ENCODE measurements at places on chromosomes 4 and X.

GRCh38 chr4:173414456-173414855, 15.5 kb upstream of the SCRG1 start:
- DNase-seq, result no peak

GRCh38 chr4:112423591-112423990, 92.4 kb downstream of the NEUROG2 start:
- DNase-seq, result no peak

DNA sequence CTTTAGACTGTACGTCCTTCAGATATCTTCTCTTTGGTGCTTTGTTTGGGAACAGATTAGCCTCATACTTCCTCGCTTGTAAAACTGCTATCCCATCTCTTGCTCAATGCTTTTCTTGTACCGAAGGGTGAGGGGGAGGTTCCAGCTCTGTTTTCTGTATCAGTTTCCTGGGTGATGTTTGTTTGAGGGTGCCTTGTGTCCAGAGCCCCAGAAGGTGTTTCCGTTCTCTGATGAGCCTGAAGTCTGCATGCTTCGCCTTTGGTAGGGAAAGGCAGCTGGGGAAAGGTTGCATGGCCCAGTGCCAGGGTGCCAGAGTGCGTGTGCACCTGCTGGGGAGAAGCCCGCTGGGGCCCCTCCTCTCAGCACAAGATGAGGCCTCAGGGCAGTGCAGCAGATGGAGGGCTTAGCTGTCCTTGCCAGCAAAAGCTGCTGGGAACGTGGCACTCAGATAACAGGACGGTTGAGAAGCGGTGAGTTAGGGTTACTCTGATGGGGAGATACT, 73.7 kb downstream of the TBL1X start:
- no peak for DNase-seq

DNA sequence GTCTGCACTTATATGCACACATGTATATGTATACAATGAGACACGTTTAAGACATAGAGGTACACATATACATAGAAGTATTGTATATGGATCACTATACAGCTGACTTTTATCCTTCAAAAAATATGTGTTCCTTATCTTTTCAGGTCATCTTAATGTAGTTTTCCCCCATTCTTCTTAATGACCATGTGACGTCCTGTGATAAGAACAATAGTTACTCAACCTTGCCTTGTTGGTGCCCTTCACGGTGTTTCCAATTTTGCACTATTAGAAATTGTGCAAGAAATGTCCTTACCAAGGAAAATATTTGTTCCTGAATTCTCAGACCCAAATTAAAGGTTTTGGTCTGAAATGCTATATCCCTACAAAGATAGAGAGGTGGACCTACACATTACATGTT, 1.0 kb upstream of the PPBP start:
- no peak for DNase-seq

DNA sequence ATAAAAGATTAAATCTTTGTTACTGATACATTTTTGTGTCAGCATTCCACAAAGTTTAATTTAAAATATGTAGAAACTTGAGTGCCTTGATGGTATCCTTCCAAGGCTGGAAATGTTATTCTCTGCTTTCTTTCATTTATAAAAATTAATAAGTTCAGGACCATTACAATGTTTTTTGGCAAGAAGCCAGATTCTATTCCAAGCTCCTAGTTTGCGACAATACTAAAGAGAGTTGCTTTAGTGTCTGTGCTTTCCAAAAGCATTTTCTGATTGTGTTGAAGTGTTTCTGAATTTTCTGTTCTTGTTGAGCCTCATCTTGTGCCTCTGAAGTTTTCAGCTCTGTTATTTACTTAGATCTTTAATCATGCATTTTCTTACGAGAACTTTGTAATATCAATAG, 516.2 kb downstream of the KCTD8 start:
- DNase-seq, result no peak

GRCh38 chr4:148239494-148239985, 202.7 kb downstream of the NR3C2 start:
- DNase-seq, result no peak

GRCh38 chr4:38230121-38230801, 270.1 kb downstream of the PTTG2 start:
- no peak for DNase-seq

GRCh38 chrX:35625714-35626113, 172.4 kb upstream of the MAGEB16 start:
- no peak for DNase-seq

GRCh38 chr4:17094876-17095210, 196.4 kb upstream of the LDB2 start:
- DNase-seq, result no peak

DNA sequence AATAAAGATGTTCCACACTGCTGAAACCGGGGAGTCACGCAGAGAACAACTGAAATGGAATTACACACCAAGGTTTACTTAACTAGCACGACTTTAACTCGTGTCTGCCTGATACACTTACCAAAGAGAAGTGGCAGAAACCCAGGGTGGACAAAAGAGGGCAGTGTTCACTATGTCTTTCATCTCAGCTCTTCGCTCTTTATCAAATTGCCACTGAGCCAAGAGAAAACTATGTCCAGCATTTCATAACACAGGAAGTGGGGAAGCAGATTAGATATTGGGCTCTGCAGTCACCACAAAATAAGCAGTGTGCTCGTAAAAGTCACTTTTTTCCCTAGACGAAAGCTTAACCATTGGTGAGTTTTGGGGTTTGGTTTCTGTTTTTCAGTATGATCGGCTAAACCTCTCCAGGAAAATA, 155.7 kb downstream of the CHIC2 start:
- peak; percentile 83 for DNase-seq

DNA sequence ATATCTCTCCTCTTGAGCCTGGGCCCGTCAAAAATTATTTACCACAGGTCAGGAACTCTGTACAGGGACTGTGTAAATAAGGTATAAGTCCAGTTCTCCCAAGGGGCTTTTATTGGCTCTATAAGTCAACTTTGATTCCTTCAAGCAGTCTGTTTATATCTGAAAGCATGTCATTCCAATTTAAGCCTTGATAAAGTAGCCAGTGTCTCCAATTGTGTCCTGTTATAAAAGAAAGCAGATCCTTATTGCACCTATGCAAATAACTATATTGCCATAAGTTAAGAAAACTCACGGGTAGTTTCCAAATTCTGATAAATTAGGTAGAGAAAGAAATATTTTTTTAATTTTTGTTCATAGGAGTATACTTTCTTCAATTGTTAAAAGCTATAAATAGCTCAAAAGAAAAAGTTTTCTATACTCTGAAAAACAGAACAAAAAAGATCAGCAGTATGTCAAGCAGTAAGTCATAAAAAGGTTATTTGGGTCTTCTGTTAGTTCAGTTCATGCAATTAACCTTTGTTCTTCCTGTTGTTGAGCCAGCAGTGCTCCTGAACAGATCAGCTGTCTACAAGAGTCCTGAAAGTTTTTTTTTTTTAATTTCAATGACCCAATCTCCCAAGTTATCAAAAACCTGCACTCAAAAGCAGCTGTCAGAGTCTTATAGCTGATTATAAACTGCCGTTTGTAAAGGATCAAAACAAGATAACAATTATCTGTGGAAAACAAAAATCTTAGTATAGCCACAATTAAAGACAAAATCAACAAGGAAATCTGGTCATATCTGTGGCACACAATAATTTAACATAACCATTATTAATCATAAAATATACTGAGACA, 178.4 kb upstream of the GALNT7 start:
- DNase-seq, result no peak

DNA sequence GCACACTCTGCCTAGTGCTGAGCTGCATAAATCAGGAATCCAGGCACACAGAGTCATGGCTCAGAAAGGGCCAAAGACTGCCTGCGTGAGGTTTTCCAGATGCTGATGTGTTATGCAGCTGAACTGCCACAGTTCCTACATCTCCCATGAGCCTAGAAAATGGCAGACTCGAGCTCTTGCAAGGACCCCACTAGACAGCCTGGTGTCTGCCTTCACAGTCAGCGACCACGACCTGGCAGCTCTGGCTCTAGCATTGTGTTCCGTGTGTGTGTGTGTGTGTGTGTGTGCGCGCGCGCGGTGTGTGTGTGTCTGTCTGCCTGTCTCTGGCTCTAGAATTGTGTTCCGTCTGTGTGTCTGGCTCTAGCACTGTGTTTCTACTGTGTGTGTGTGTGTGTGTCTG, 203.6 kb upstream of the AGTR2 start:
- no peak for DNase-seq

DNA sequence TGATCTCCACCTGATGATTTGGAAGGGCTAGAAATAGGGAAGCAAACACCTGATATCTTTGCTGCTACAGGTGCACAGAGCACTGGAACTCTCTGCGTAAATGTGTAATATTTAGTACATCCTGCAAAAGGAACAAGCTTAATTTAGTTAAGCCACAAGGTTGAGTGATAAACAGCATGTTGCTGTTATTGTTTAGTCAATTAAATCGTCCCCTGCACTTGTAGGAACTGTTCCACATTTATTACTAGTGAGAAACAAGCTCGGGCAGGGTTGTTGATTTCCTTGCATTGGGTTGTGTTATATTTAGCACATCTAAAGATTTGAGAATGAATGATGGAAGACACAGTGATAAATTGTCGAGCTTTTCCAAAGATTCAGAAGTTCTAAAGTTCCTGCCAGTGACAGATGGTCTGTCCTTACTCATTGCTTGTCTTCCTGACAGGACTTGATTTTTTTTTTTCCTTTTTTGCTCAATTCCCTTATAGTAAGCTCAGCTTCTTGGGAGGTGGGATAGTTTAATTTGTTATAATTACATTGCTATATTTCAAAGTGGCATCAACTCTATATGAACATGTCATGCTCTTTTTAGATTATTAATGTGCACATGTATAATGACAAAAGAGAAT, 627.0 kb upstream of the ATOH1 start:
- DNase-seq, result no peak

GRCh38 chr4:27861802-27862201, 1001.2 kb downstream of the STIM2 start:
- DNase-seq, result no peak

DNA sequence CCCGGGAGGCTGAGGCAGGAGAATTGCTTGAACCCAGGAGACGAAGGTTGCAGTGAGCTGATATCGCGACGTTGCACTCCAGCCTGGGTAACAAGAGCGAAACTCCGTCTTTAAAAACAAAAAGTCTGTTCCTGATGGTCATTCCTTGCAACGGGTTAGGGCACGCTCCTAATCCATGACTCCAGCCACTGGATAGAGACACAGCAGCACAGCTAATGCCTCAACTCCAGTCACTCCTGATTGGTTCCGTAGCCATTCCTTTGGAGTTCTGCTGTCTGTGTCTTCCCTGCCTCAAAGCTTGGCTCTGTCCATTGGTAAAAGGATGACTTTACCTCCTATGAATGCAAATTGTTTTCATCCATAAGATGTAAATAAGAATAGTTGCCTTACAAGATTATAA, 44.3 kb upstream of the FAM9A start:
- no peak for DNase-seq

GRCh38 chr4:115234405-115235093, 121.1 kb upstream of the NDST4 start:
- DNase-seq, result no peak

- DNase-seq, result peak; percentile 47
These were observed 2.3 kb downstream of the IRF2 start for GRCh38 chr4:184471881-184472613.

DNA sequence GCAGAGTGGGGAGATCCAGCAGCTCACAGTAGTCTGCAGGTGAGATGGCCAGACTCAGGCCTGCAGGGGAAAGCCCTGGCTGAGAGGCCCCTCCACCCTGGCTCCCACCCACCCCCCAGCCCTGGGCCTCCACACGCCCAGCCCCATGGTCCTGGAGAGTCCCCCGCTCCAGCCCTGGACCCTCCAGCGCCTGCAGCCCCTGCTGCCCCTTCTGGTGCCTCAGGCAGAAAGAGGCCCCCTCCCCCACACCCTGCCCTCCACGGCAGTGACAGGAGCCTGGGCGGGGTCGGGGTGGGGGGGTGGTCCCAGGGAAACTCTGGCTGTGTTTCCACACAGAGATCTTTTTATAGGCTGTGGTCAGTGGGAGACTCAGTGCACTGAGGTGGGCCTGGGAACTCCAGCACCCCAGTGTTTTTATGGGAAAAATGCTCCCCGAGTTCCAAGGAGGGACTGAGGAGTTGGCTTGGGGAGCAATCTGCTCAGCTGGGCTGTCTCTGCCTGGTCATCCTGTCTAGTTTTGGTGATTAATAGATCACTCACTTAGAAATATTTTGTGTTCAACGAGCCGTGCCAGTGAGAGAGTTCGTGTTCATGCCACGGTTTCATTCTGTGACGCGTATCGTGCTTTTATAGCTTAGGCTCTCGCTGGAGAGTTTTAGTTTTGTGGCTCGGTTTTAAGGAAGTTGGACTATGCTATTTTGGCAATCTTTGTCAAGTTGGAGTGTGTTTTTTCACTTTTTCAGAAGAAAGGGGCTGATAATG, 53.1 kb upstream of the HGFAC start:
- no peak for DNase-seq

DNA sequence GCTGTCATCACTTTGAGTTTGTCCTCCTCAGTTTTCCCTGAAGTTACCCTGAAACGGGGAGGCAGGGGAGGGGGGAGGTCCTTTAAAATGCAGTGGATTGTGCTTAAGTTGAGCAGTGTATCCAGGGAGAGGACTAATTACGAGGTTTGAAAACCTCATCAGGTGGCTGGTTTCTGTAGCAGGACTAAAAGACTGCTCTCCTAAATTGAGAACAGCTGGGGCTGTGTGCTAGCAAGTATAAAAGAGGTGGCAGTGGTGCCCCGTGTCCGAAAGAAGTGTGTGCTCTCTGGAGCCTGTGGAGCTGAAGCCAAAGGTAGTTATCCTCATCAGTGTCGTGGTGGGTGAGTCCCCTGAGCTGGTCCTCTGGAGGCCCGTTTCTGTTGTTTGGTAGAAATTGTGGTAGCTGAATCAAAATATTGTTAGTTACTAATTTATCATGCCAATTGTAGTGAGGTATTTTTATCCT, 37.2 kb upstream of the CYP2U1 start:
- no peak for DNase-seq

GRCh38 chrX:152136312-152136711, 2.1 kb downstream of the MAGEA10 start:
- DNase-seq, result no peak

DNA sequence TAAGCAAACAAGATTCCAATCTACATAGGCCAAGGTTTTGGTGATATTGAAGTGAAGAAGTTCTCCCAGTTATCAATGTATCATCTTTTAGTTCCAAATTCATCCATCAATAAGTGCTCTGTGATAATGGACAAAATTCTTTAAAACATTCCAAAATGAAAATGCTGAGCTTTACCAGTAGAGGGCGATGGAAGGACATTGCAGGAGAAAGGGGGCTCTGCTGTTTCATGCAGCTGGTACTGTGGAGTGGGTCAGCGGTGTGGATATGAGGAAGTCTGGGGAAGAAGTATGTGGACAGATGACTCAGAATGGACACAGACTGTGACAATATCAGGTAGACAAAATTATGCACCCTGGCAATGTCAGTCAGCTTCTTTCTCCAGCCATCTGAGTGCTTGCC, 46.6 kb upstream of the HS6ST2 start:
- peak; percentile 4 for DNase-seq

DNA sequence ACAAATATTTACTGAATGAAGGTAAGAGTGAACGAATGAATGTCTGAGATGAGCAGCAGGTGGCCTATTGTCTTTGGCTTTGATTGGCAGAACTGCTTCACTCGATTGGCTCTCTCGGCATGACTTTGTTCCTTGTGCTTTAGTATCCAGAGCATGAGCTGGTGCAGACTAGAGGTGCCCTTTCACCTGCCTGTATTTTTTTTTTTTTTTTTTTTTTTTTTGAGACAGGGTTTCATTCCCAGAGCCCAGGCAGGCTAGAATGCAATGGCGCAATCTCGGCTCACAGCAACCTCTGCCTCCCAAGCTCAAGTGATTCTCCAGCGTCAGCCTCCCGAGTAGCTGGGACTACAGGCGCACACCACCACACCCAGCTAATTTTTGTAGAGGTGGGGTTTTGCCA, 38.9 kb downstream of the SRPX2 start:
- no peak for DNase-seq

Data from Ammon's horn (tissue), 1 donor.